ENCODE measurements at places on chromosomes 7 and 10.

DNA sequence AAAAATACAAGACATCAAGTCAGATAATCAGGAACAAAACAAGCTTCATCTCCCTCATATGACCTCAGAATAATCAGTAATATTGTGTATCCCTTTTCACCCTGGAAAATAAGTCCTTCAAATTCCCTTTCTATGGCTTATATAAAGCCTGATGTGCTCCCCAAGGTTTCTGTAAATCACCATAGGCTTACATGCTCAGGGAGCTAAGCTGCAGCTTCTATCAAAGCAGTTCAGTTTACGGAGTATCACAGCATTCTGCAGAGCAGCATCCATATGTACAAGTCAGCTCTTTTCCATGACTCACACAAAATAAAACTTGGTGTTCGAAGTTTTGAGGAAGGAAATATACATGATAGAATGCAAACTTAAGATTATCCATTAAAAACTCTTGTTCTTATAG lies 225.6 kb downstream of the LRRTM3 start:
- DNase-seq, result no peak

DNA sequence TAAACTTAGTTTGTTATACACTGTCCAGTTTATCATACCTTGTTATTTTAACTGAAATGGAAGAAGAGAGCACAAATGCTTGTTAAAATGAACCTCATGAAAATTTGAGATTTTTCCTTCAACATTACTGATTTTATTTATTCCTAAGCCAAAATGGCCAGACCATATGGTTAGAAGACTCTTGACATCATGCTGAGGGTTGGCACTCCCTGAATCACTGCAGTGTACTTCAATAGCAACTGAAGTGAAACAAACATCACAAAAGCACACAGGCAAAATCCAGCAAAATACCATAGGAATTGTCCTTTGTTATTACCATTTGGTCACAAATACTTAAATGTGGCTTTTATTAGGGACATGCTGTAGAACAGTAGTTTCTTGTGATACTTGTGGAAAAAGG lies 347.8 kb downstream of the NXPH1 start:
- no peak for DNase-seq

GRCh38 chr7:67423065-67423464 lies 426.4 kb downstream of the TYW1 start:
- DNase-seq, result no peak

DNA sequence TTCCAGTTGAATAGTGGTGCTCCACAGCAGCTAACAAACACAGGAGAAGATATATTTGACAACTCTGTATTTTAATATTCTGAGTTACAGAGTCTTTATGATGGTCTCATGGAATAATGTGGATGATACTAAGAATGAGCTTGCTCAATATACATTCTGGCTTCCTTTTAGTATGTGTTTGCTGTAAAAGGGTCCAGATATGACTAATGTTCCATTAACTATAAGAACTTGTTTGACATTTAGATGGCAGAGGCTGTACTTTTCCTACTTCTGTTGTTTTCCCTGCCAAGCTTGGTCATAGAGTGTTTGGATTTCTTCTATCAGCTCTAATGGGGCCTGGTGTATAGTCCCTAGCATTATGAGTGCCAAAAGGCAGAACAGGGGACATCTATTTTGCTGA lies 61.5 kb upstream of the GPR22 start:
- no peak for DNase-seq

GRCh38 chr7:81159402-81159801 lies 240.6 kb upstream of the SEMA3C start:
- no peak for DNase-seq

- no peak for DNase-seq
Observed at GRCh38 chr7:88153378-88153777, 66.5 kb downstream of the SRI start.

DNA sequence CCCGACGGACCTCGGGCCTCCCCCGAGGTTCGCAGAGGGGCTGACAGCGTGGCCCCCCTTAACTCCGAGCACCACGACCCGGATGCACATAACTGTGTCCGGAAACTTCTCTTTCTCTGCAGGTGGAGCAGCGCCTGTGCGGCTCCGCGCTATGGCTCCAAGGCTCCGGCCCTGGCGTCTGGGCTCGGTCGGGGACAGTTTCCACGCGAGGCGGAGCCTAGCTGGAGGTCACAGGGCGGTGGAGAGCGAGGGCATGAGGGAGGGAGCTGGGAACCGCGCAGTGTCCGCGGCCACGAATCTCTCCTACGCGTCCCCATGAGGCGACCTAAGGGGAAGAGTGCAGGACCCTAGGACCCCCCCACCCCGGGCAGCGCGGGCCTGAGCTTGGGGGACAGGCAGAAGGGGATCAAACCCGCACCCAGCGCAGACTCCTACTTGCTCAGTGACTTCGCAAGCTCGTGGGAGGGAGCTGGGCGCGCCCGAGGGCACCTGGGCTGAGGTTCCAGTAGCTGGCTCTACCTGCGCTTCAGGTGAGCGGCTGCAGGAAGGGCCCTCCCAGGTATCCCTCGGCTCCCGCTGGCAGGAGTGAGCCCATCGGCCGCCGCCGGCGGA lies 8.6 kb upstream of the MNX1 start:
- DNase-seq, result no peak

- no peak for DNase-seq
Observed at GRCh38 chr7:94396596-94396995, 1.9 kb downstream of the COL1A2 start.

DNA sequence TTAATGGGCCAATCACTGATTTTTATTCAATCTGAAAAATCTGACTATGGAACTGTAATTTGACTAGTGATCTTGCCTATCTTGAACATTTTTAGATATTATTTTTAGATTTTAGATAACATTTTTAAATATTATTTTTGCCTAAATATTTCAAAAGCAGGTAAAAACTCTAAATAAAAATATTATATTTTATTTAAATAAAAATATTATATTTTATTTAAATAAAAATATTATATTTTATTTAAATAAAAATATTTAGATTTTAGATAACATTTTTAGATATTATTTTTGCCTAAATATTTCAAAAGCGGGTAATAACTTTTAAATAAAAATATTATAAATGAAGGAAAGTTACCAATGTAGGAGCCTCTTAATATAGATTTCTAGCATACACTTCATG lies 187.8 kb downstream of the PHF14 start:
- no peak for DNase-seq

Data from hepatic stellate cell (primary cell).